Kidney epithelial cell (primary cell): ENCODE measurements at places on chromosomes 1 and 21. TPM values are rescaled to one million over a fixed set of nuclear protein-coding genes. Genes with fewer than 3 reads are reported as not detected.

Gene OR2T35
- total RNA-seq = not detected in 2 replicates

DNA sequence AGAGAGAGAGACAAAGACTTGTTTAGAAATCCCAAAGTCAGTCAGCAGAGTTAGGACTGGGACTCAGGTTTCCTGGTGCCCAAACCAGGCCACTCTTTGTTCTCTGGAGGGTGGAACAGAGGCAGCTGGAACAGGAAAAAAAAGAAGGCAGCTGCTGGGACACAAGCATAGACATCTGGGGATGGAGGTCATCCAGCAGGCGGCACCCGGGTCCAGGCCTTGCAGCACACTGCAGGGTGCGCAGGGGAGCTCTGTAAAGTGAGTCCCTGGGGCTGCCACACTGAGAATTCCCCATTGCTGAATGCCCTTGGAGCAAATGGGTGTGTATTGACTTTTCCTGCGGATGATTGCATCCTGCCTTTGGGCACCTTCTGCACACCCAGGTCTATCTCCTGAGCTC, 222.9 kb upstream of the CSF3R start:
- DNase-seq = no peak

DNA sequence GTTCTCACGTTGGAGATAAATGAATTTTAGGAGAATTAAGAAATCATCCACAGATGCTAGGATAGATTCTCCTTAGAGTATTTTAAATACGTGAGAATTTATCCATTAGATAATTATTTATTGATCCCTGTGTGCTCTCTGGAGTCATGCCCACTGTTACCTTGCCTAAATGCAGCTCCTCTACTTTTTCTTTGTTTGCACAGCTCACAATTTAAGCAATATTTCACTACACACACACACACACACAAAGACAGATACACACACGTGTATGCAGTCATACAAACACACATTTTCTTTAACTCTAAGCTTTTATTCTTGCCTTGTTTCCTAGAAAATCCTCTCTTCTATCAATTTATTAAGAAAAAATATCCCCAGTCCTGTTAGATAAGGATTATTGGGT, 51.7 kb downstream of the GPR88 start:
- no peak for DNase-seq

Gene ATP1A4
- not detected in 2 replicates for total RNA-seq

Gene ATP6V1G3
- not detected in 2 replicates for total RNA-seq

DNA sequence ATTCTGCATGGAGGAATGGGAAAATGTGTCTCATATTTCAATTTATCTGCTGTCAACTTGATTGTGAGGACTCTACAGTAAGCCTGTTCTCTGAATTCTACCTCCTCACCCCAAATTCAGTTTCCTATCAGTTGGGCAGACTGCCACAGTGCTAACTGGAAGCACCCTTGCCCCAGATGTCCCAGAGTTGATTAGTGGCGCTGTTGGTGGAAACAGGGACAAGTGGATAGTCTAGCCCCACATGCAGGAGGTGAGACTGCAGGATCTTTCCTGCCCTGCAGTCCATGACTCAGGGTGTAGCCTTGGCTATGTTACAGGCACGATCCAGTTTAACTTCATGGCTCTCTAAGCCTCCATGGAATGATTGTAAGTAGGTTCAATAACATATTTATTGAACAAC, 22.1 kb downstream of the ADAM30 start:
- DNase-seq = no peak

GRCh38 chr1:23395154-23395724, 25.6 kb upstream of the ZNF436 start:
- no peak for DNase-seq

- no peak for DNase-seq
Observed at GRCh38 chr1:233170741-233171140, 124.8 kb downstream of the PCNX2 start.

Gene U2AF1
- total RNA-seq = 33.3 and 36.5 TPM in 2 replicates

DNA sequence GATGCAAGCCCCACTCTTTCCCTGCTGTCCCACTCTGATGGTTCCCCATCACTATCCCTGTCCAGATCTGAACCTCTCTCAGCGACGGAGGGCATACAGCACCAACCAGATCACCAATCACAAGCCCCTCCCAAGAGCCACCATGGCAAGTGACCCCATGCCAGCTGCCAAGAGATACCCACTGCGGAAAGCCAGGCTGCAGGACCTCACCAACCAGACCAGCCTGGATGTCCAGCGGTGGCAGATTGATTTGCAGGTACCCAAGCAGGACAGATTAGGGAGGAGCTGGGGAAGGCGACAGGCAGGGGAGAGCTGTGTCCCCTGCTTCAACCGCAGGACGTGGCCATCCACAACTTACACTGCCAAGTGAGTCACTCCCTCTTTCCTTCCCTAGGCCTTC, 46.9 kb downstream of the VWA5B1 start:
- DNase-seq = no peak

DNA sequence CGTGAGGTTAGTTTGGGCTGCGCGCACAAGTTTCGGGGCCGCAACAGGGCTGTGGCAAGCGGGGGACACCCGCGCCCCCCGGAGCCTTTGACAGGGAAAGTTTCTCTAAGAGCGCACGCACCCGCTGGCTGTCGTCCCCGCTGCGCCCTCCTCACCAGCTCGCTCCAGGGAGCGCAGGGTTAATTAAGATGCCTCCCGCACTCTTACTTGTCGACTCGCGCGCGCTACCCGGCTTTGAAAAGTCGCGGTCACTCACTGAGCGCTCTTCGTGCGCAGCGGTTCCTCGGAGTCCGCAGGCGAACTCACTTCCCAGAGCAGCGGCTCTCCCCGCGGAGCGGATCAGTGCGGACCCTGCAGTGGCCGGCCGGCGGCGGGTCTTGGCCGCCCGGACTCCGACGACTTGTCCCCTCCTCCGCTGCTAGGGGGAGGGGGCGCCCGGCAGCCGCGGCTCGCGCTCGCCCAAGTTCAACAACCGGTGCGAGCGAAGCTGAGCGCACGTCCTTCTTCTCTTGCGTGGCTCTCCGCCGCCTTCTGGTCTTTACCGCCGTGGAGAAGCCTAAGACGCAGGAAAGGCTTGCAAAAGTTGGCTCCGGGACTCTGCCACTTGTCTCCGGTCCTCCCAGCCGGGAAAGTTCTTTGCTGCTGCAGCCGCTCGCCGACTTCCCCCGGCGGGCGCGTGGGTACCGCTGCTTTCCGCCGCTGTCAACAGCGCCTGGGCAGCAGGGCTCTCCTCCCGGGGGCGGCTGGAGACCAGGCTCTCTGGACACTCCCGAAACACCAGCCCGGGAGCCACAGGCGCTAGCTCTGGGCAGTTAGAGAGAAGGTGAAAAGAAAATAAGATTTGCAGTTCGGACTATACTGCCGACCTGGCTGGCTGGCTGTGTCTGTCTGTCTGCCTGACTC, 506 bp downstream of the JUN start:
- DNase-seq = no peak

DNA sequence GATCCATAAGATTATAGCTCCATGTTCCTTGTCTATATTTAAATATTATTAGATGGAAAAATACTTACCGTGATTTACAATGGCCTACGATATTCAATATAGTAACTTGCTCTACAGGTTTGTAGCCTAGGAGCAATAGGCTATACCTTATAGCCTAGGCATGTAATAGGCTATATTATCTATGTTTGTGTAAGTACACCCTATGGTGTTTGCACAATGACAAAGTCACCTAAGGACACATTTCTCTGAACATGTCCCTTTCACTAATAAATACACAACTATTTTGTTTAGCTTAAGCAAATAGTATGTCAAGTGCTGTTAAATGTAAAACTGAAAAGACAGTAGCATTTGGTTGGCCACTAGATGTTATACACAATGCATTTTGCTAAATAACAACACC, 248.9 kb upstream of the ADGRL4 start:
- no peak for DNase-seq

Gene GBP7
- total RNA-seq = not detected in 2 replicates

DNA sequence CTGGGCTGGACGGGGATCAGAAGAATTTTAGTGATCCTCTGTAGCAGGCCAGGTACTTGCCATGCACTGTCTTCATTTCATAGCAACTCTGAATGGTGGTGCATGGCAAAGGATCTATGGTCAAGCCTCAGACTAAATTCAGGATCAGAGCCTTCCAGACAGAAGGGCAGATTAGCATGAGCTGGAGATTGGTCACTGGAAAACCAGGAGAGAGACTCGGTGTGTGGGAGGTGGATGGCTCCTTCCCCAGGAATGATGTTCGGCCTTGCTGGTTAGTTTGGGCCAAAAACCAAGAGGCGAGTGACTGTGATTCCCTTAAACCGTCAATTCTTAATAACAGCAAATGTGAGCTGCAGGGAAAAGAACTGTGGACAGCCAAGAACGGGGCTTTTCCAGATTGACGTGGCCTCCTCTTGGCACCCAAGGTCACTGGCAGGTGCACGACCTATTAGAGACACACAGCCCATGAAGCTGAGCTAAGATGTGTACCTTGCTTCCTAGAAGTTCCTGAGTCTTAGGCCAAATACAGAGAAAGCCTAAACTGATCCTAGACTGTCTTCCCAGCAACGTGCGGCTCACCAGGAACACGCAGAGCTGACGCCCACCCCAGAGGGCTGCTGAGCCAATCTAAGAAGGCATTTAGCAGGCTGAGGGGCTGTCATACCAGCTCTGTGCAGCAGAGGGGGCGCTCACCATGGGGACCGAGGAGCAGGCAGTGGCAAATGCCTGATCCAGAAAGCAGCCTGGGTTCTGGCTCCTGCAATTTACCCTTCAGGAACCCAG, 18.5 kb downstream of the ALDH4A1 start:
- no peak for DNase-seq

Gene OR6K3
- not detected in 2 replicates for total RNA-seq

Gene PLPPR5
- total RNA-seq = 0.50 TPM in 1 of 2 replicates, not detected in the other

- no peak for DNase-seq
Observed at GRCh38 chr21:17501107-17502006, 11.5 kb upstream of the CXADR start.

GRCh38 chr1:198124673-198125072, 32.1 kb upstream of the NEK7 start:
- DNase-seq = no peak

DNA sequence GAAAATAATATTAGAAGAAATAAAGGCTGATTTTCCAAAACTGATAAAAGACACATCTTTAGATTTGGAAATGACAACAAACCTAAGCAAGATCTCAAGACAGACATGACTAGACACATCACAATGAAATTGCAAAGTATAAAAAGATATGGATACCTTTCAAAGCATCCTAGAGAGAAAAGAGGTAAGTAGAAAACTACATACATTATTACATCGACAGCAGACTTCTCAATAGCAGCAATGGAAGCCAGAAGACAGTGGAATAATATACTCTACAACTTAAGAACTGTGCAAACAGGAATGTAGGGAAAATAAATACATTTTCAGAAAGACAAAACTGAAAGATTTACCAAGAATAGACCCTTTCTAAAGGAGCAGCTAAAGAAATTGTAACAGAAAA, 50.2 kb downstream of the DENND1B start:
- DNase-seq = no peak

Gene TMEM52
- total RNA-seq = 0.92 and 3.2 TPM in 2 replicates

Gene GJA4
- not detected in 2 replicates for total RNA-seq

GRCh38 chr1:211352985-211353515, 26.4 kb downstream of the TRAF5 start:
- DNase-seq = no peak

Gene RRP1
- total RNA-seq = 31.9 and 38.5 TPM in 2 replicates

DNA sequence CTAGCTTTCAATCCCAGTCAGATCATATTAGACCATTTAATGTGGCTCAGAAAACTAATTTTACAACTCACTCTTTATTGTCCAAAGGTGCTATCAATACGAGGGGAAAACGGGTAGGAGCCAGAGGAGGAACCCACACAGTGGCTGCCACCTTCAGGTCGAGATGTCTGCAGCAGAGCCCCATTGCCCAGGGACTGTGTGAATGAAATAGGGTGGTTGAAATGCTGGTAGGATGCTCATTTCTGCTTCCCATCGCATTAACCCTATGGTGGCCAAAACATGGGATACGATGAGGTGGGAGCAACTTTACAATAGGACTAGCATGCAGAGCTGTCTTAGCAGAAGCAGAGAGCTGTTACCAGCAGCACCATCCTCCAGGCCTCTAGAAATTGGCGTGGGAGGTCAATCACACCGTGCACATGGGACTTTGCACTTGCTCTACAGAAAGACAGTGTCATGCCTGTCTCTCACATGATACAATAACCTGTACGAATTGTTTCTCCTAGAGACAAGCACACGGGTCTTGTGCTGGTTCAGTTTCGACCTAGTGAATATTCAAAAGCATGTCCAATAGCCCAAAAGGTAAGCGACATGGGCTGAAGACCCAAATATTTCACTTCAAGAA, 69.5 kb upstream of the DESI2 start:
- DNase-seq = no peak

DNA sequence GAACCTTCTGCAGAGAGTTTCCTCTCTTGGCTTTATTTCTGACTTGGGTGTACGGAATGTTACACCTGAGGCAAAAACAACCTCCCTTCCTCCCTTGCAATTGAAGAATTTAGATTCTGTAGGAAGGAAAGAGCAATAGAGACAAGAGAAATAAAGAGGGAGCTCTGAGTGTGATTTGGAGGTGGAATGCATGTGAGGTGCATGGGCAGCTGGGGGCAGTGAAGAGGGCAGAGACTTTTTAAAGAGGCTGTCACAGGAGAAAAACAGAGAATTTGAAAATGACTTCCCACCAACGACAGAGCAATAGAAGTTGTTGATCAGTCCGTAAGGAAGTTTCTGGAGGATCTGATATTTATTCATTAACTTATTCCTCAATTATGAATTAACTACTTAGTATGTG, 172.0 kb upstream of the B3GALT2 start:
- no peak for DNase-seq
